ENCODE measurements at places on chromosomes 16 and 17.

DNA sequence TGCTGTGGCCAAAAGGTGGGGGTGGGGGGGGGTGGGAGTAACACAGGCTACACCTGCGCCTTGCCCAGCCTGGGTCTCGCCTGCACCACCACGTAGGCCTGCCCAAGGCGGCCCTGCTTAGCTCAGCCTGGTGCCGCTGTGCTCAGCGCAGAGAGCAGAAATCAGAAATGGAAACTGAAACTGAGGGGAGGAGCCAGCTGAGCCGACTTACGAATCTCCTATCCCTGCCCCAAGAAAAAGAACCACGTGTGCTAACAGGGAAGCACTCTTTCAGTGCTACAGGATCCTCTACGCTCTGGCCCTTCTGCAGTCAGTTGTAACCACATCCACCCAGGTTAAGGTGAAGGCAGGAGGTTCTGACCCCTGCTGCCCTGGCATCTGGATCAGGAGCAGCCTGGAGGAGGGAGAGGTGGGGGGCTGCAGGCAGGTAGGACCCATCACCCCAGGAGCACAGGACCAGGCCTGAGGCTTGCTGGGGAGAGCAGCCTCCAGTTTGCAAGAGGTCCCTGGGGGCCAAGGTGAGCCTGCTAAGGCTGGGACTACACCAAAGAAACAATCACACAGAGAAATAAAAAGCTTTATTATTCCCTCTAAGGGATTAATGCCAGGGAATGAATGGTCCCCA lies at the start of gene DHX58:
Gene DHX58 (minus strand): TSS at position 163 of the 625 bp plus-strand sequence. CDS start 822 bp downstream, outside the sequence.
- peak; percentile 75 for DNase-seq

DNA sequence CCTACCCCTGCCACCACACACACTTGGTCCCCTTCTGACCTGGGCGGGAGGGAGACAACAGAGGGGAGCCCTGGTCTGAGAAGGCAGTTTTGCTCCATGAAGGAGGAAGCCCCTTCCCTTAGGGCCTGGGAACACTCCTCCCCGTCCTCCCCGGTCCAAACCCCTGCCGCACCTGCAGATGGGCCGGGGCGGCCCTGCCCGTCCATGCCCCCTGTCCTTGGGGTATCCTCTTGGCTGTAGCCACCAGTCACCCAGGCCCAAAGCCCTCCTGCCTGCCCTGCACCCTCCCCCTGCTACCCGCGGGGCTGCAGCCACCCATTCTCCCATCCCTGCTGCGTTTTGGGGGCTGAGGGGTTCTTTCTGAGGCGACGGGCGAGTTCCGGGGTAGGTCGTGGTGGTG lies 33.9 kb downstream of the GSE1 start:
- DNase-seq, result no peak

DNA sequence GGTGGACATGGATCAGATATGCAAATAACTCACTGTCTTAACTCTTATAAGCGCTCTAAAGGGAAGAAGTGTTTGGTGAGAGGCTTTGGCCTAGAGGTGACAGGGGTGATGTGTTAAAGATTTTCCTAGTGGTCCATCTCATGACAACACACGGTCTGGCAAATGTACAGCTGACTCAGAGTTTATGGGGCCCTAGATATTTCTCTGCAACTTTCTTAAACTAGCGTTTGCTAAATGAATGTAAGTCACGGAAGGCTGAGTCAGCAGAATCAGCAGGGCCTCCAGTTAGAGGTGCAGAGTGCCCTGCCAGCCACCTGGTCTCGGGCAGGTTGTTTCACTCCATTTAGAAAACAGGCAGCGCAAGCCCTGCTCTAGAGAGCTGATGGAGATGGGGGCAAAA lies 40.1 kb downstream of the CLEC16A start:
- DNase-seq, result no peak

DNA sequence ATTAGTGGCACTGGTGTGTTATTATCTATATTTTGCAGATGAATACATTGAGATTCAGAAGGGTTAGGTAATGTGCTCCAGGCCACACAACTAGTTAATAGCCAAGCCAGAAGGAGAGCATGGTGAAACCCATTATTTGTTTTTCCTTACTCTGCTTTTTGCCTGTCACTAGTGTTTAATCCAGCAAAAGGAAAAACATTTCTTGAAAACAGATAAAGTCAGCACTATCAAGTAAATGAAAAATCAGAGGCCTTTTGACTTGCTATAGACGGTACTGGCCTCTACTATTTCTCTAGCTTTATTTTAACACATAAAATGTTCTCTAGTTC lies 4.8 kb downstream of the PITPNC1 start:
- DNase-seq, result no peak

GRCh38 chr16:72768591-72768990 lies 279.3 kb downstream of the ZFHX3 start:
- no peak for DNase-seq

DNA sequence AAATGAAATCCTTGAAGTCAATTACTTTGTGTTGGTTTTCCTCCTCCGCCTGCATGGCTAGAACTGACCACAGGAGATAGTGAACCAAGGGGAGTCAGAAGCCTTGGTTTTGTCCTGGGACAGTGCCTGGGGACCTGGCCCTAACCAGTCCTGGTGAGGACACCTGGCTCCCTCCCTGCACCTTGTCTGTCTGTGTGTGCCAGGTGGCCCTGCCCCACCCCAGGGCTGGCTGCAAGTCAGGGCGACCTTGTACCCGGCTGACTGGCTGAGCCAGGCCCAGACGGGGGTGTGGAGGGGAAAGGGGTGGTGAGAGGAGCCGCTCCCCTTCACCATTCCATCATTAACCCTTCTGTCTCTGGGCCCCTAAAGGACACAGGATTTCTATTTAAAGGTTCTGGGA lies 3.4 kb downstream of the RAPGEFL1 start:
- no peak for DNase-seq

DNA sequence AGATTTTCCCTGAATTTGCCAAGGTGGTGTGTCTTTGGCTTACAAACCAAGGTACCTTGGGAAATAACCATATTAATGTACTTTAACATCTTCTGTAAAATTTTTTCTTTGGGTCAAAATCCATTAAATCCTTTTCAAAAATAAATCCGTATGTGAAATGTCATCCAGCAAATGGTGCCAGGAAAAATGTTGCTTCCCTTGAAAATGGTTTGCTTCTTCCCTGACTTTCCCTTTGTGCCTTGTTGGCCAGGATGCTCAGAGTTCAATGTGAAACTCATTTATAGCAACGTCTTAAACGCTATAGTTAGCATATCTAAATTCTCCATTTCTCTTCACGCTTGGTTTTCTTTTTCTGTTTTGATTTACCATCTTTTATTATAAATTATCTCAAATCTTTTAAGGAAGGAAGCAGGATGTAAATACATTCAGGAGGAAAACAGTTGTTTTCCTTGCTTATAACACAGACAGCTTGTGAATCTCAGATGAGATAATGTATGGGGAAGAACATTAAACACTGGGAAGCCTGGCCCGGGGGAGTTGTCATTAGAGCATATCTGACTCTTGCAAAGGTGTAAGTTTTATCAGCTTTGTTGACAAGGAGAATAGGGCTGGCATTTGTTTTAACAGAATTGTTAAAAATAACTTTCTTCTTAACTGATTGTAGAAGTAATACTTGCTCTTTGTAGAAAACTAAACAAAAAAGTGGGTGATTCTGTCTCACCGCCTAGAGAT lies 42.1 kb downstream of the GPRC5B start:
- DNase-seq, result no peak

DNA sequence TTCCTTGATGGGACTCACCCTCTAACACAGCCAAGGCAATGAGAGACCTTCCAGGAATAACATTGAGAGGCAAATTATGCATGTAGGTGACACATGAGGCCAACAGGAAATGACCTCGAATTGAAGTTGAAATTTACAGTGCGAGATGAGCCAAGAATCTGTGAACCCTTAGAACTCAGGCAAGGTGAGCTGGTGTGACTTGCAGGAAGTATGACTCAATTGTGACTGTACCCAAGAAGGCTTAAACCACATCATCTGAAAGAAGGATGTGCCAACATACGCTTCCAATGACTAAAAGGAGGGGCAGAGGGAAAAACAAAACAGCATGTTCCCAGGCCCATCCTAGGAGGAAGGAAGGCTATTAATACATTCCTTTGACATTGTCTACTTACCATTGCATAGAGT lies 44.8 kb downstream of the PITPNC1 start:
- no peak for DNase-seq
